Stimulated activated CD4-positive, alpha-beta T cell treated with anti-CD3 and anti-CD28 coated beads, TNF-alpha, amount 100 ng/mL, for 24 hours (primary cell): ENCODE measurements at places on chromosomes 3 and 15.
A peak's percentile ranks its signal among the peaks of the same experiment; 100 is the strongest.

- DNase-seq = no peak
Measured at GRCh38 chr15:25235391-25235790, 203.4 kb downstream of the UBE3A start.

- DNase-seq = no peak
Measured at GRCh38 chr3:61828880-61829721, 267.7 kb downstream of the PTPRG start.

DNA sequence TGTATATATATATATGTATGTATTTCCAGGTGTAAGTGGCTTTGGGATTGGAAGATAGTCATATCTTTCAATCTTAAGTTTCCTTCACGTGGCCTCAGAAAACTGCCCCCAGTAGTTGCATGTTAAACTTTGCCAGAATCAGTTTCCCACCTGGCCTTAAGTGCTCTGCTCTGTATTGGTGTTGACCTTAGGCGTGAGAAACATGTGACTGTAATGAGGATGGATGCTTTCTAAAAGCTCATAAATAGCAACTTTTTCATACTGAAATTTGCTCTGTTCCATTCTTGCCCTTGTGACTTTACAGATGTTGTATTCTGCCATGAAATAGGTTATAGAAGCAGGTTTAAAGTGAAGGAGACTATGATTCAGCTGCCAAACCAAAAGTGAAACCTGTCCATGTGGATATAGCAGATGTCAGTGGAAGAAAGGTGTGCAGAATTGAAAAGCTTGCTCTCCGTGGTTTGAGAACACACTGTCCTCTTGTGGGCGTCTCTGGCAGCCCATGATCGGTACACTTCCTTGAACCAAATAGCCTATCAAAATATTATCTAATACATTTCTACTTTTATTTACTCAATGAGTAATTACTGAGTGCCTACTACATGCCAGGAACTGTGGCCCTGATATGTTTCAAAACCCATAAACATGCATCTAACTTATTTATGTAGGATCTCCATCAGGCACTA is 15.8 kb downstream of the SCG5 start:
- DNase-seq = no peak

DNA sequence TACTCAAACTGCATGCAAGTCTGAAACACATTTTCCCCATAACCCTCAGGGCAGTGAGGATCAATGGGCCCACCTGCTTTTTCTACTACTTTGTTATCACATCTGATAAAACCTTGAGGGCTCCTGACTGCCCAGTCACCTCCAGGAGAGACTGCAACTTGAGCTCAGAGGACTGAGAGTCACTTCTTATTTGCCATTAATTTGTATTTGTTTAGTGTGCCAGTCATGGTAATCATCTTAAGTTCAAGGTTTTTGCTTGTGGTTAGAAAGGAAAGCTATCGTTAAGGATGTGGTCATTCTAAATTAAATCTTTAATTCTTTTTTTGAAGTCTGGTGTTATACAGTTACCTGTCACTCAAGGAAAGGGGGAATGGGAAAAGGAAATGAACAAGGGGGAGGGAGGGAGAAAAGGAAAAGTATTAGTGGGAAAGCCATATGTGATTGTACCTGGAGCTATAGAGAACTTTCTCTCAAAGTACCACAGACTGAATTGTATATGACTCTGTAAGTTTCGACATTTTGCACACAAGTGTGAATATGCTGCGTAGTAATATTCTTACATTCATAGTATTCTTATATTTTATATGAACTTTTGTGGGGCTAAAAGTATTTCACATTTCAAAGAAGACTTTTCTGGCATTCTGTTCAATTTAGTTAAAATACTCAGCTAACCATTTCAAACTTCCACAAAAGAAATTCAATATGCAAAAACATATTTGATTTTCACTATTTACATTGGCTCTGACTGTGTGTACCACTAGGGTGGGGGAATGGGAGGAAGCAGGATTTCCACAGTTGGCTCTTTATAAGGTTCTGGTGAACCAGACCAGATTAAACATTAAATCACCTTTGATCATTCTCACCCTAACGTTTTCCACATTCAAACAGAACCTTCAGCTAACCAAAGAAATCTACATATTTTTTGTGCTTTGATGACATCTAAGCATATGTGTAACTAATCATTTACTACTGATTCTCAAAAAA is 166.5 kb upstream of the ATP11B start:
- no peak for DNase-seq

DNA sequence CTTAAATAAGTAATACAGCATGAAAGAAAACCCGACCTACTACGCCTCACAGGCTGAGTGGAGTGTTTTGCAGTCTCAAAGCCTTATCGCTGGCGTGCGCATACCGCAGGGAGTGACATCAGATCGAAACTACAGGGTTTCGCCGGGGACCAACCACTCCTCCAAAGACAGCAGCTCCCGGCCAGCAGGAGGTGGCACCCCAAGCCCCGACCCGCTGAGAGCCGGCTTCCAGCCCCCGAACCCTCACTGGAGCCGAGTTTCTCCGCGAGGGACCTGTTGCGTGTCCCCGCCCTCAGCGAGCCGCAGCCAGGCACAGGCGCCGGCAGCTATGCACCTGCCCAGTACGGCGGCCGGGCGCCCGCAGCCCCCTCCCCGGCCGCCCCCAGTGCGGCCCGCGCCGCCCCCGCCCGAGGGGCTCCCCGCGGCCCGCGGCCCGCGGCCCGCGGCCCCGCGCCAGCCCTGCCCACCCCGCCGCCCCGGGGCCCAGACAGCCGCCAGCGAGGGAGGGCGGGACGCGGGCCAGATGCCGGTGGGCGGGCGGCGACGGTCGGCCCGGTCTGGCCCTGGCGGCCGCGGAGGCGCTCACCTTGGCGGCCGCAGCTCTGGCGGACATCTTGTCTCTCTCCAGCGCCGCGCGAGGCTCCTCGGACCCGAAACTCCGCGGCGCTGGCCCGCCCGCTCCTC is 710 bp downstream of the TJP1 start:
- peak; percentile 46 for DNase-seq

DNA sequence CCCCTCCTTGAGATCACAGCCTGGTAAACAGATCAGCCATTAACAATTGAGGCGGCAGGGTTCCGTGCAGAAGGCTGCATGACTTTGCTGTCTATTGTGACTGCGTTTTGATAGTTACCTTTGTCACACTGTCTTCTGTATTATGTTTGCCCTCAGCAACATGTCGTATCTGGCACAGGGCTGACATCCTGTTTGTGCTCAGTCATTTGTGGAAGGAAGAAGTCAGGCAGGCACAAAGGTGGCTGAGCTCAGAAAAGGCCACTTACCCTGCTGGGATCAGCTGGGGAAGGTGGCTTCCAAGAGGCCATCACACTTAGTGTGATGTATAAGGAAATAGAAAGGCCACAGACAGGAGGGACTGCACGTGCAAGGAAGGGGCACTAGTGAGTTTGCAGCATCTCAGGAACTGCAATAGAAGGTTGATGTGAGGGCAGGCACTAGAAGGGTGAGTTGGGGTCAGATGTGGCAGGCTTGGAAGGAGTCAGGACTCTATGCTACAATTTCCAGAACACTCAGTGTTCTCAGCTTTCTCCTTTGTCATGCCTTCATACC is 13.4 kb downstream of the PML start:
- DNase-seq = no peak

DNA sequence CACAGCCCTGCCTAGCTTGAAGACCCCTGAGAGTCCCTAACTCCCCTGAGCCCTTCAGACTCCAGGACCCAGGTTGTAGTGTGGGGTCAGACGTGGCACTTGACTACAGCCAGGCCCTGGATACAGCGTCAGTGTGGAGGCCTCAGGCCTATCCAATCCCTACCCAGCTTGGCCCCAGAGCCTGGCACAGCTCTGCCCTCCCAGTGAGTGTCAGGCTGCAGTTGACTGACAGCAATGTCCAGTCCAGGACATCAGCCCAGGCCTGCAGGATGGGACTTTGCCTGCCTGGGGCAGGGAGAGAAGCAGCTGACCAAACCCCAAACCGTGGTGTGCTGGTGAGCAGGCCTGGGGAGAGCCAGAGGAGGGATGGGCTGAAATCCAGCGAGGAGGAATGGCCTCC is 27.3 kb downstream of the KLF13 start:
- no peak for DNase-seq

DNA sequence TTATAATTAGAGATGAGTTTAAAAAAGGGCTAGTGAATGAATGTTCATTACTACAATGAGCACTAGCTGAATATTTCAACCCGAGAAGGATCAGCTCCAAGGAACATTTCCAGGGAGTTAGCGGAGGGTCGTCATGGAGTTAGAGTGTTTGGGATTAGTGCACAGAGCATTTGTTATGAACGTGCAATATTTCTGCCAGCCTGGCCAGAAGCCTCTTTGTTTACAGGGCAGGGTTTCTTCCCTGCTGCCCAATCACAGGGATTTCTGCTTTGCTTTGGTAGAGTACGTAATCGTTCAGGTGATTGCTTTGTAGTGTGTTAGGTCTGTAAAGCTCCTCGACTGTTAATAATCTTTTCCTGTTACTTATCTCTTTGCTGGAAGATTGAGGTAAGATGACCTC is 5.9 kb downstream of the CGNL1 start:
- no peak for DNase-seq

DNA sequence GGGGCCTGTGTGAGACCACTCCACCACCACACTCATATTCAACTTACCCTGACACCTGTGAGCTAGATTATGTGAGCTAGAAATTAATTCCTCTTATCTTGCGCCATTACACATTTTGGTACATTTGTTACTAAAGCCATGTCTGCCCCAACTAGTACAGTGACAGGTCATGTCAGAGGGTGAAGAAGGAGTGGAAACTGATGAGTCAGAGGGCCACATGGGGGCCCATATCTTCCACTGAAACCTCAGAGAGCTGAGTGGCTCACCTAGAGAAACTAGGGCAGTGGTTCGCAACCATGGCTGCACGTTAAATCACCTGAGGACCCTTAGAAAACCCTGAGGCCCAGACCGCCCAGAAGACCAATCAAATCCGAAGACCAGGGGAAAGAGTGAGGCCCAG is 15.7 kb upstream of the MEF2A start:
- DNase-seq = no peak

- DNase-seq = no peak
Measured at GRCh38 chr3:126064627-126065258, 19.2 kb downstream of the SLC41A3 start.

DNA sequence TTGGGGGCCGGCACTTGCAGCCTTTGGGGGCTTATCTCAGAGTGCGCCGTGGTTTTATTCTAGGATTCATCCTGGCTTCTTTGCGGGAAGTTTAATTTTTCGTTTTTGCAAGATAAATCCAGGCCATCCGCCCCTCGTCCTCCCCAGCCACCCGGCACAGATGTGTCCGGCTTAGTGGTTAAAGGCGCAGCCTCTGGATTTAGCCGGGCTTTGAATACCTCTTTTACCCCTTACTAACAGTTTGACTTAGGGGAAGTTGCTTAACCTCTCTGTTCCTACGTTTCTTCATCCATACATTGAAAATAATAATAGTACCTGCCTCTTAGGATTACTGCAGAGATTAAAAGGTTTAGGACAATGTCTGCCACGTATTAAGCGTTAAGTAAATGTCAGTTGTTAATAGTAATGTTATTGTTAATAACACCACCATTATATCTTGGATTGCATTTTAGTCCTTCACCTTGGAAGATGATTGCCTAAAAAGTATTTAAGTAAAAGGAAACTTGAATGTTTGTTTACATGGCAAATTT is 714 bp downstream of the ECT2 start:
- DNase-seq = no peak

GRCh38 chr15:70517194-70517590 is 246.2 kb downstream of the UACA start:
- DNase-seq = no peak

DNA sequence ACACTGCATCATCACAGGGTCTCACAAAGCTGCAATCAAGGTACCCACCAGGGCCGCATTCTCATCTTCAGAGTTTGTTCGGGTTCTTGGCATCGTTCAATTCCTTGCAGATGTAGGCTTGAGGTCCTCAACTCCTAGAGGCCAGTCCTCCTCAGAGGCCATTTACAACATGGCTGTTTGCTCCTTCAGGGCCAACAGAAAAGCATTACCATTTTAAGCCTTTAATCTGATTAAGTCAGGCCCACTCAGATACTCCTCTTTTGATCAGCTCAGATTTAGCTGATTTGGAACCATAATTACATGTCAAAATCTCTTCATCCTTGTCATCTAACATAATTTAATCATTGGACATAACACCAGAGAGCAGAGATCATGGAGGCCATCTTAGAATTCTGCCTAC is 55.4 kb downstream of the BFSP2 start:
- DNase-seq = no peak

- no peak for DNase-seq
Measured at GRCh38 chr15:64515825-64516224, 55.4 kb downstream of the ZNF609 start.

- no peak for DNase-seq
Measured at GRCh38 chr3:104896624-104897023, 470.1 kb upstream of the ALCAM start.

DNA sequence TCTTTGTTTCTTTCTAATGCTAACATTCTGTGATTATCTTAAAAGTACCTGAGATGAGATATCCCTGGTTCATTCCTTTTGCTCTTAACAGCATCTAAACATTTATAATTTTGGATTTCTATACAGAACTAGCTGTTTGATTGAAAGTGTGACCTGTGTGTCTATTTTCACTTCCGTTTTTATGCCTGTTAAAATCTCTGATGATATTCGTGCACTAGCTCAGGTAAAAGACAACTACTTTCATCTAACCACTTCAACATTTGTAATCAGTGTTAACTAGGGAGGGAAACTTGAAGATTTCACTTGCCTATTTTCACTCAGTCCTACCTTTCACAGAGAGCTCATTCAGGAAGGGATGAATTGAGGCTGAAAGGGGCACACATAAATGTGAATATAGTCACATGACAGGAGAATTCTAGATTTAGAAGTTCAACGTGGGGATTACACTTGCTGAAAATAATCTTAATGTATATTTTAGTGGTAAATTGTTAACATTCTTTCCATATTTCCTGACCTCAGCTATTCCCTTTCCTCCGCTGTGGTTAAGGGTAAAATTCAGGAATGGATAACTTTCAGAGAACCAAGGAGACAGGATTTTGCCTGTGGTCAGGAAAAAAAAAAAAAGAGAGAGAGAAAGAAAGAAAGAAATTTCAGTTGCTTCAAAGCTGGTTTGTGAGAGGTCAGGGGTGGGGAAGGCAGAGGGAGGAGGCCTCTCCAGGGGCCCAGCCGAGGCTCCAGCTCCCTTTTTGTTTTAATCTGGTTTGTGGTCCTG is 159.8 kb upstream of the TSC22D2 start:
- DNase-seq = no peak

DNA sequence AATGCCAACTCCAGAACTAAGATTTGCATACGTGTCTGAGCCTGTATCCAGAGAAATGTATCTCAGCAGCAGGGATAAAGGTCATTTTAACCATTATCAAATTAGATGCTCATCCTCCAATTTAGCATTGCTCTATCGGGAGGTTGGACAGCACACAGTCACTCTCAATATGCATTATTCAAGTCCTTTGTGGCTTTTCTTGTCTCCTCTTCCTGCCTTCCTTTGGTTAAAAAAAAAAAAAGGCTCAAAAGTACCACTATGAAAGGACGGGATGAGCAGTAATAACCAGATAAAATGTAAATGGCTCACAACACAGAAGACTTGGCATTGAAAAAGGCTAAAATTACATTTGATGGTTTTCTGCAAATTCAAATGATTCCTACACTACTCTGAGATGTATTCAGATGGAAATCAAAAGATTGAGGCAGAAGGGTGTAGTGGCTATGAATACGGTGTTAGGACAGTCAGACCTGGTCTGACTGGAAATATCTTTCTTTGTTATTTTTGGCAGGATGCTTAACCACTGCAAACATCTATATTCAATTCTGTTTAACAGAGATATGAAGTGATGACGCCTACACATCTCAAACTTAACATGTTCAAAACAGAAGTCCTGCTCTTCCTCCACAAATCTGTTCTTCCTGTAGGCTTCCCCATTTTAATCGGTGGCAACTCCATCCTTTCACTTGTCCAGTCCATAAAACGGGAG is 109.6 kb downstream of the ADAMTS9 start:
- DNase-seq = no peak

GRCh38 chr15:89435362-89435761 is 61.0 kb downstream of the RHCG start:
- DNase-seq = no peak
